ENCODE measurements at places on chromosomes 7 and 10. TPM values are rescaled to one million over a fixed set of nuclear protein-coding genes. Genes with fewer than 3 reads are reported as not detected.
A peak's percentile ranks its signal among the peaks of the same experiment; 100 is the strongest.

PRSS1 gene
- total RNA-seq, result not detected

SLC18A3 gene
- total RNA-seq, result not detected

KLHDC10 gene
- total RNA-seq, result 15.3 TPM

KIF11 gene
- 55.0 TPM for total RNA-seq

COL1A2 gene
- total RNA-seq, result 0.35 TPM

ARL5B gene
- total RNA-seq, result 12.9 TPM

NANOS1 gene
- total RNA-seq, result 0.16 TPM

EGR2 gene
- total RNA-seq, result 53.2 TPM

IGFBP3 gene
- 0.50 TPM for total RNA-seq

HSPA14 gene
- total RNA-seq, result 45.9 TPM

PAX2 gene
- not detected for total RNA-seq

SYT15 gene
- 0.50 TPM for total RNA-seq

- no peak overlapping the region for H3K4me3 ChIP-seq
- no peaks in the 10 kb centered on the region for H3K27me3 ChIP-seq
- DNase-seq, result no peak
- no peaks in the 10 kb centered on the region for H3K4me1 ChIP-seq
- H3K27ac ChIP-seq, result no peak overlapping the region
Measured at GRCh38 chr7:85167636-85168035, 19.2 kb downstream of the SEMA3D start.

GRCh38 chr7:104656467-104656866, 328.1 kb downstream of the LHFPL3 start:
- no peaks in the 10 kb centered on the region for H3K27me3 ChIP-seq
- H3K36me3 ChIP-seq, result no peaks in the 10 kb centered on the region
- no peak for DNase-seq
- no peak overlapping the region for H3K4me3 ChIP-seq
- H3K4me1 ChIP-seq, result no peaks in the 10 kb centered on the region

- H3K36me3 ChIP-seq, result no peaks in the 10 kb centered on the region
- peaks cover 6% of the 10 kb centered on the region for H3K4me1 ChIP-seq
- H3K27me3 ChIP-seq, result no peaks in the 10 kb centered on the region
- H3K4me3 ChIP-seq, result no peak overlapping the region
- H3K27ac ChIP-seq, result peak overlapping the region; percentile 67
Measured at GRCh38 chr10:27285093-27285492, 44.5 kb upstream of the ACBD5 start.

GRCh38 chr7:75872073-75872782, 6.6 kb upstream of the RHBDD2 start:
- H3K27ac ChIP-seq, result no peak overlapping the region
- peaks cover 24% of the 10 kb centered on the region for H3K4me1 ChIP-seq
- H3K36me3 ChIP-seq, result no peaks in the 10 kb centered on the region

- H3K4me3 ChIP-seq, result no peak overlapping the region
- no peaks in the 10 kb centered on the region for H3K36me3 ChIP-seq
- H3K27me3 ChIP-seq, result no peaks in the 10 kb centered on the region
- H3K4me1 ChIP-seq, result peaks cover 2% of the 10 kb centered on the region
Measured at GRCh38 chr10:71436268-71437125, 39.8 kb downstream of the CDH23 start.

DNA sequence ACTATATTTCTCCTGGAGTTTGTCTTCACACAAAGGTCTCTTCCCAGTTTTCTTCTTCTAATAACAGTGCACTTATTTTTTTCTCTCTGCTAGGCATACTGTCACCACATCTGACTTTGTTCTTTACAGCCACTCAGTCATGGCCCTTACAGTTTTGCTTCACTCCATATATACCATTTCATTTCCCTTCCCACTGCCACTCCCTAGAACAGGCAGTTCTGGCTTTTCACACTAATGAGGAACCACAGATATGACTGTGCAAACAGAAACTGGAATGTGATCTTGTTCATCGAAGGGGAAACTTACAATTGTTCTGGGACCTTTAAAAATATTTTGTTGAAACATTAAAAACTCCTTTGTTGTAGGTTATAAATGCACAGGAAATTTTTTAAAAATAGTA, 67.3 kb downstream of the EPDR1 start:
- no peaks in the 10 kb centered on the region for H3K36me3 ChIP-seq
- no peak overlapping the region for H3K4me3 ChIP-seq
- peaks cover 9% of the 10 kb centered on the region for H3K27me3 ChIP-seq
- no peak overlapping the region for H3K27ac ChIP-seq
- no peaks in the 10 kb centered on the region for H3K4me1 ChIP-seq

- no peak overlapping the region for H3K27ac ChIP-seq
- H3K36me3 ChIP-seq, result no peaks in the 10 kb centered on the region
- H3K27me3 ChIP-seq, result peaks cover 5% of the 10 kb centered on the region
- no peak overlapping the region for H3K4me3 ChIP-seq
- no peak for DNase-seq
Measured at GRCh38 chr7:103379270-103379975, 32.0 kb downstream of the PSMC2 start.

DNA sequence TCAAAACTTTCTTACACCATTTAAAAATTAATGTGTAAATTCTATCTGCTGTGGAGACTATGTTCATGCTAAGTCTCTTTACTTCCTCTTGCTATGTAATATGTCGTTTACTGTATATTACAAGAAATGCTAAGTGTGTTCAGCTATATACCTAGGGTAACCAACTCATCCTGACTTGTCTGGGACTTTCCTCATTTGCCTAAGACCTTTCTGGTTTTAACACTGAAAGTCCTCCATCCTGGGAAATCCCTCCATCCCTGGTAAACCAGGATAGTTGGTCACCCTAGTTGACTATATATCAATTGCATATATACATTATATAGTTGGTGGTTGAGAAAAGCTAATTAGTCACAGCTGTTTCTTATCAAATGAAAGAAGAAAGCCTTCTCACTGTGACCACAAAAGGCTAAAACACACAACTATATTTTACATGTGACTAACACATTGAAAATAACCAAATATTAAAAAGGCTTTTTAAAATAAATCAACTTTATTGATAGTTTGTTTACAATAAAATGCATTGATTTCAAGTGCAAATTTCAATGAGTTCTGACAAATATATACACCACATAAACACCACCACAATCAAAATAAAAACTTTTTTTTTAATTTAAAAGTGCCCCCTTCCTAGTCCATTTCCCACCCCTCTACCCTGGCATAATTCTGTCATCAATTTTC, 167.7 kb upstream of the INHBA start:
- no peak for DNase-seq
- peaks cover 68% of the 10 kb centered on the region for H3K27me3 ChIP-seq
- no peaks in the 10 kb centered on the region for H3K36me3 ChIP-seq
- peaks cover 17% of the 10 kb centered on the region for H3K4me1 ChIP-seq

DNA sequence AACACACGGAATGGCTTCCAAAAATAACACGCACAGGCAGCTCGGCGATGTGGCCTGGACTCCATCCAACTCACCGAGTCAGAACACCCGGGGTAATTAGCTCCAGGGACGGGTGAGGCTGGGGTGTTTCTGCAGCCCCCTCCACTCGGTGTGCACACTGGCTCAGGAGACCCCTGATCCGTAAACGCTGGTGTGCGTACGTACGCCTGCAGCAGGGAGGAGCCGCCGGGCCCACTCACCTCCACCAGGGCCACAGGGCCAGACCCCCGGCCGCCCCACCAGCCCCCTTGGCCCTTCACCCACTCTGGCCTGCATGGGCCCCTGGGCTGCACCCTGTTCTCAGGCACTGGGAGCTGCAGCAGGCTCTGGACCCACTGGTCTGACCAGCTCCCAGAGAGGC, 22.4 kb upstream of the UTF1 start:
- no peaks in the 10 kb centered on the region for H3K27me3 ChIP-seq
- no peaks in the 10 kb centered on the region for H3K4me1 ChIP-seq
- no peak for DNase-seq
- no peaks in the 10 kb centered on the region for H3K36me3 ChIP-seq
- H3K27ac ChIP-seq, result no peak overlapping the region
- H3K4me3 ChIP-seq, result no peak overlapping the region

GRCh38 chr7:104657134-104657533, 328.7 kb downstream of the LHFPL3 start:
- H3K27me3 ChIP-seq, result no peaks in the 10 kb centered on the region
- no peak overlapping the region for H3K27ac ChIP-seq
- DNase-seq, result no peak

DNA sequence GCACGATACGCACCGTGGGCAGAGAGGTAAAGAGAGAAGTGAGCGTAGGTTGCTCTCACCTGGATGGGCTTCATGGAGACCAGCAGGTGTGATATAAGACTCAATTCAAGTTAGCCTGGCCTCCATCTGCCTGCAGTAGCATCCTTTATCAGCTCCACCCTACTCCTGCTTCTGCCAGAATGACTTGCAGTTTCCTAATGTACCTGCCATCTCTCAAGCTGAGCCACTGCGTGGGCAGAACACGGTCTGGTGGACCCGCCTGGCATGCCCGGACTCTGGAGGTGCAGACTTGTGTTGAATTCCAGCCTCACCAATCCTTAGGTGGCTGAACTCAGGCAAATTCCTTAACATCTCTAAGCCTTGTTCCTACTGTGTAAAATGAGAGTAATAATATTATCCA, 64.3 kb downstream of the STEAP1B start:
- no peaks in the 10 kb centered on the region for H3K4me1 ChIP-seq
- H3K4me3 ChIP-seq, result no peak overlapping the region
- H3K36me3 ChIP-seq, result no peaks in the 10 kb centered on the region
- peaks cover 12% of the 10 kb centered on the region for H3K27me3 ChIP-seq

DNA sequence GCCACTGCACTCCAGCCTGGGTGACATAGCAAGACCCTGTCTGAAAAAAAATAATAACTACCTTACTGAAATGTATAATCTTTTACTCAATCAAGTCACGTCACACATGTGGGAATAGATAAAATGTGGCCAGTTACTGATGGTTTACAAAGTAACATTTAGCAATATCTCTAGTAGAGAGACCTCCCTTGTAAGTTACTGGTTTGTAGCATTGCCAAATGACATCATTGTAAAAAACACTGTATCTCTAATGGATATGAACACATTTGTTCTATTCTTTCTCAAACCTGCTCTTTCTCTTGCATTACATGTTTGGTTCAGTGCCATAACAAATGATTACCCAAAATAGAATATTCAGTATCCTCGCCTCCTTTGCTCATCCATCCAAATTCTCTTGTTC, 18.8 kb downstream of the TET1 start:
- no peak for DNase-seq
- H3K36me3 ChIP-seq, result no peaks in the 10 kb centered on the region
- no peaks in the 10 kb centered on the region for H3K27me3 ChIP-seq
- no peak overlapping the region for H3K27ac ChIP-seq

GRCh38 chr7:77481615-77482014, 55.5 kb upstream of the PTPN12 start:
- no peak overlapping the region for H3K27ac ChIP-seq
- no peaks in the 10 kb centered on the region for H3K36me3 ChIP-seq
- peaks cover 4% of the 10 kb centered on the region for H3K4me1 ChIP-seq

DNA sequence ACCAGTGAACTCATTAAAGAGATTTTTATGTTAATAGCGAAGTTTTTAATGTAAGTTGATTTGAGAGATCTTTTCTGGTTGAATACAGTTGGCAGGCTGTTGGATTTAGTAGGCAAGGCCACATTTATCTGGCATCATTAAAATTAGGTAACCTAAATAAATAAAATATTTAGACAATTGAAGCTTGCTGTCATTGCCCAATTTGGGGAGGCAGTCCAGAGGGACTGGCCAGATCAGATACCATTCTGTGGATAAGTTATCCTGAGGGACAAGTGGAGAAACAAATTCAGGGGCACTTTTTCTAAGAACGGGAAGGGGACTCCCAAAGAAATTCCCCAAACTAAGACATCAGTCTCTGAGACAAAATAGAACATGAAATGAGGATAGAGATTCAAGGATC, 397.8 kb downstream of the GFRA1 start:
- no peak overlapping the region for H3K4me3 ChIP-seq
- H3K27ac ChIP-seq, result no peak overlapping the region
- H3K4me1 ChIP-seq, result no peaks in the 10 kb centered on the region
- no peaks in the 10 kb centered on the region for H3K36me3 ChIP-seq
- H3K27me3 ChIP-seq, result peaks cover 2% of the 10 kb centered on the region

GRCh38 chr7:12031638-12032037, 179.5 kb upstream of the TMEM106B start:
- H3K4me3 ChIP-seq, result no peak overlapping the region
- peaks cover 12% of the 10 kb centered on the region for H3K27me3 ChIP-seq
- no peak overlapping the region for H3K27ac ChIP-seq
- no peaks in the 10 kb centered on the region for H3K36me3 ChIP-seq

DNA sequence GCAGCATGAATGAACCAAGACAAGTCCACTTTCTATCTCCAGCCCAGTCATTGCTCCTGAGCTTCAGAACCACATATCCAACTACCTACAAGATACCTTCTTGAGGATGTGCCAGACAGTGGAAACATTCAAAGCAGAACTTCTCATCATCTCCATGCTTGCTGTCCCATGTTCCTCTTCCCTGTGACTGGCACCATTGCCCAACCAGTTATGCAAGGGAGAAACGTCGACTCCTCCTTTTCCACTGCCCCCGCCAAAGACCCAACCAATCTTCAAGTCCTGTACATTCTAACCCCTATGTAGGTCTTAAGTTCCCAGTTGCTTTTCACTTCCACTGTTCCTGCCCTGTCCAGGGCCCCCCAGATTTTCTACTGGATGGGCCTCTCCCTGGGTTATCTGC, 225.7 kb downstream of the RPS24 start:
- H3K36me3 ChIP-seq, result no peaks in the 10 kb centered on the region
- no peak overlapping the region for H3K4me3 ChIP-seq
- H3K27me3 ChIP-seq, result no peaks in the 10 kb centered on the region
- no peak for DNase-seq
- no peak overlapping the region for H3K27ac ChIP-seq

GRCh38 chr7:79837915-79838314, 296.7 kb upstream of the GNAI1 start:
- H3K27me3 ChIP-seq, result no peaks in the 10 kb centered on the region
- no peak for DNase-seq
- no peak overlapping the region for H3K4me3 ChIP-seq
- no peak overlapping the region for H3K27ac ChIP-seq
- no peaks in the 10 kb centered on the region for H3K4me1 ChIP-seq

GRCh38 chr7:26918241-26918640, 53.9 kb upstream of the SKAP2 start:
- no peaks in the 10 kb centered on the region for H3K4me1 ChIP-seq
- H3K4me3 ChIP-seq, result no peak overlapping the region
- no peaks in the 10 kb centered on the region for H3K36me3 ChIP-seq
- peaks cover 21% of the 10 kb centered on the region for H3K27me3 ChIP-seq
- no peak for DNase-seq

- no peaks in the 10 kb centered on the region for H3K4me1 ChIP-seq
- no peak overlapping the region for H3K4me3 ChIP-seq
- no peak overlapping the region for H3K27ac ChIP-seq
- H3K36me3 ChIP-seq, result no peaks in the 10 kb centered on the region
- H3K27me3 ChIP-seq, result no peaks in the 10 kb centered on the region
Measured at GRCh38 chr10:77082601-77083252, 554.9 kb downstream of the KCNMA1 start.

DNA sequence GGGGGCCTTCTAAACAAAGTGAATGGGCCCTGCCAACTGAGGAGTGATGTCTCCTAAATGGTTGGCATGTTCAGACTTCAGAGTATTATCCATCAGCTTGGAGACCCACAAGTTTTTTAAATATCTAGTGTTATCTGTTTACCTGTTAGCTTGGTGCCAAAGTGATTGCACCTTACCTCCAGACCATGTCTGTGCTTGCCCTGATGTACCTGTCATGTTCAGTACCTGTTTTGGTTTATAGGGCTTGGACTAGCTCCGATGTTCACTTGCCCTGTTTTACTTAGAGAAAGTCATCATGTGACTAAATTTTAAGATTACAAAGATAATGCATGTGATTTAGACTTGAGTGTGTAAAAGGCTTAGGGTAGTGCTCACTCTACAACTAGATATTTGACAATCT, 67.7 kb downstream of the CNNM2 start:
- no peak overlapping the region for H3K4me3 ChIP-seq
- H3K36me3 ChIP-seq, result no peaks in the 10 kb centered on the region
- H3K27me3 ChIP-seq, result no peaks in the 10 kb centered on the region
- DNase-seq, result no peak

- no peak overlapping the region for H3K4me3 ChIP-seq
- H3K27me3 ChIP-seq, result peaks cover 3% of the 10 kb centered on the region
Measured at GRCh38 chr10:1137499-1138163, 81.4 kb downstream of the WDR37 start.

Data from activated naive CD8-positive, alpha-beta T cell treated with anti-CD3 and anti-CD28 coated beads for 36 hours (primary cell).